Chondrocyte (in vitro differentiated cells): ENCODE measurements at places on chromosomes 3 and 15. TPM values are rescaled to one million over a fixed set of nuclear protein-coding genes. Genes with fewer than 3 reads are reported as not detected.

GRCh38 chr3:161640181-161640580, 143.6 kb downstream of the OTOL1 start:
- DNase-seq = no peak

AGBL1 gene
- total RNA-seq = not detected in 3 replicates

DNA sequence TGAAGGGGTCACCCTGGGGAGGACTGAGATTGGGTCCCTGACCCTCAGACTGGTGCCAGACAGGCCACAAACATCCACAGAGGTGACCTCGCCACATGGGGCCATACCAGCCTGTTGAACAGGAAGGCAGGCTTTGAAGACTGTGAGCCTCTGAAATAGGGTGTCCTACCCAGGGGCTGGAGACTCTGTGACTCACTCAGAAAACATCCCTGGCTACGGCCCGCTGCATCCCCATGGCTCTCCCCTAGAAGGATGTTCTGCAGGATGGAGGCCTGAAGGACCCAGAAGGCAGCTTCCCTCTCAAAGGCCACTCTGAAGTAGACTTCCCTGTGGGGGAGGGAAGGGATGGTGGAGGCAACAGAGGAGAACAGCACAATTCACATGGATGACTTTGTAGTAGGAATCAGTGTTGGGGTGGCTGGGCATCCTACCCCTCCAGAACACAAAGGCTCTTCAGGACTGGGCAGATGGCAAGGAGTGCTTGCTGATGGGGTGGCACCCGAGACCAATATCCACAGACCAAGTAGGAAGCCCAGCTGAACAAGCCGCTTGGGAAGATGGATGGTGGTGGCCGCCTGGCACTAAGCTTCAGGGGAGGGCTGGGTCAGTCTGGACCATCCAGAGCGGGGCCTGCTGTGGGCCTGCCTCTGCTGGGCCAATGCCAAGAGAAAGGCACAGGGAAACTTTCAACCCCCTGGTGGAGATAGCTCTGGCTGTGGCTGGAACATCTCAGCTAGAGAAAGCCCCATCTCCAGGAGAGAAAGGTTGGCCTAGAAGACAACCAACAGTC, 37.6 kb upstream of the DUSP7 start:
- peak; percentile 60 for DNase-seq

DNA sequence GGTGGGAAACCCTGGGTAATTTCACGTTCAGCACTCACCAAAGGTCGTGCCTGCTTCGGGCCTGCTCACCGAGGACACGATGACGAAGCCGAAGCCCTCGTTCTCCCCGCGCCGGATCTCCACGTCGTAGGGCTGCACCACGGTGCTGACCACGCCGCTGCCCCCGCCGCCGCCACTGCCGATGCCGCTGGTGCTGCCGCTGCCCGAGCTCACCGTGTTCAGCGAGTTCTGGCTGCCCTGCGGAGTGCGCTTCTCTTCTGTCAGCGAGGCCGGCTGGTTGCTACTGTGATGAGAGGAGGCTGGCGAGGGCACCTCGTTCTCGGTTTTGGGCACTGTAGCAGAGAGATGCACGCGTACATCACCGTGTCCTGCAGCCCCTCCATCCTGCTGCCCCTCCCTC, 659.5 kb downstream of the MAGI1 start:
- peak; percentile 91 for DNase-seq

ARL14 gene
- not detected in 3 replicates for total RNA-seq

- DNase-seq = no peak
Measured at GRCh38 chr3:8856721-8857120, 87.3 kb upstream of the OXTR start.

DNA sequence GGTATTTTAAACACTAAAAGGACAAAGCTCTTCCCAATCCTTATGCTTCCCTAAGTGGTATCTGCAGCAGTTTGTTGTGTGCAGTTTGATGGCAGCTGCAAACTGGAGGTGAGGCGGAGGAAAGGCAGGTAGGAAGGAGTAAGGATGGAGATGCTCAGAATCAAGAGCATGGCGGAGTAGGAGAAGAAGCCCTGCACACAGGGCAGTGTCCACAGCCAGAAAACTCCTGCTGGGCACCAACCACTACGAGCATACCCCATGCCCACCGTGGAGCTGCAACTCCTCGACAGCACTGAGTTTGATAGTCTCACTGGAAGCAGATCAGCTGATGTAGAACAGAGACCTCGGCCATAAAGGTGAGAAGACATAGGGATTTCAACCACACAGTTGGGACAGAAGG, 30.3 kb upstream of the ESYT3 start:
- DNase-seq = no peak

DNA sequence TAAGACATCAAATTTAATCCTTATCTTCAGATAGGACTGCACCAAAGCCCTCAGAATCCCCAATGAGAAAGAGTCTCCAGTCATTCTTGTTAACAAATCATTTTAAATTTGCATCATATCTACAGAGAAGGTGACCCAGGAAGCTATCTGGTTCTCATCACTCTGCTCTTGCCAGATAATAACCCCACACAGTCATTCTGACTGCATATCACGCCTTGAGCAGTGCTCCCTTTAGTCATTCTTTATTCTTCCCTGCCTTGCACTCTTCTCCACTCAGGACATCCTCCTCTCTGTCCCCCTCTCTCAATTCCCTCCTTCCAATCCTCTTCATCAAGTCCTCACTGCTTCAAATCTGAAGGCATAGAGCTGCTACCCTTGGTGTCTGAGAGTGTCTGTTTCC, 83.7 kb upstream of the COL6A6 start:
- DNase-seq = no peak

DNA sequence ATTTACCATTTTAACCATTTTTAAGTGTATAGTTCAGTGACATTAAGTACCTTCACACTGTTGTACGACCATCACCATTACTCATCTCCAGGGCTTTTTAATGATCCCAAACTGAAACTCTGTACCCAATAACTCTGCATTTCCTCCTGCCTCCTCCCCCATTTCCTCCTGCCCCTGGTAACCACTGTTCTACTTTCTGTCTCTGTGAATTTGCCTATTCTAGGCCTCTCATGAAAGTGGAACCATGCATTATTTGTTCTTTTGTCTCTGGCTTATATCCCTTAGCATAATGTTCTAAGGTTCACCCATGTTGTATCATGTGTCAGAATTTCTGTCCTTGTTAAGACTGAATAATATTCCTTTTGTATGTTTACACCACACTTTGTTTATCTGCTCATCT, 154.2 kb downstream of the MECOM start:
- DNase-seq = no peak

COL6A5 gene
- total RNA-seq = not detected in 3 replicates

DNA sequence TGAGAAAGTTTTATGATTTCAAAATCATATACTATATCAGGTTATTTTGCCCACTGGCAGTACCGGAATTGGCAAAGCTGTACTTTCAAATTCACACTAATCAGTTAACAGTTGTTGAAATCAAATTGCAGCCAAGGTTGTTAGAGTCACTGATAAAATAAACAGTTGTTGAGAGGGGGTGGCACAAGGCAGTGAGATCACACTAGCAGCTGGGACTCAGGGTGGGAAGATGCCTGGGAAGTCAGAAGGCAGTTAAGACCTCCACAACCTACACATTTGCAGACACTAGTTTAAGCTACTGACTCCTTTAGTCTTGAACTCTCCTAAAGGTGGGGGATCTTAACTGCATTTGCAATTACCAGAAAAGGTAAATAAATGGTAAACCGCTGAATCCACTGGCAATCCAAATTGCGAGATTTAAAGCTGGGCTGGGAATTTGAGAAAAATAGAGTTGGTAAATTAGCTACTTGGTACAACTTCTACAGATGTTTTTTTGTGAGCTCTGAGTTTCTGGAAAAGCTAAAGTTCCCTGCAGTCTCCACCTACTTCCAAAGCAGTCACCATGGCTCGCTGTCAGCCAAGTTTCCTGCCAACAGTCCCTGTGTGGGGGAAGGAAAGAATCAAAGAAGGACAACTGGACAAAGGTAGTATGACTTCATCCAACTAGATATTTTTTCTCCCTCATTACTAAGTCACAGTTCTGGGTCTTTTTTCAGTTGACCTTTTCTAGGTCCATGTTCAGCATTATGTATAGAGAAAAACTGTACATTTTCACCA, 105.7 kb downstream of the ZNF385D start:
- DNase-seq = no peak

- DNase-seq = no peak
Measured at GRCh38 chr3:140501061-140501769, 176.6 kb upstream of the TRIM42 start.

GRCh38 chr3:128336337-128337156, 130.1 kb downstream of the DNAJB8 start:
- DNase-seq = peak; percentile 56

DNA sequence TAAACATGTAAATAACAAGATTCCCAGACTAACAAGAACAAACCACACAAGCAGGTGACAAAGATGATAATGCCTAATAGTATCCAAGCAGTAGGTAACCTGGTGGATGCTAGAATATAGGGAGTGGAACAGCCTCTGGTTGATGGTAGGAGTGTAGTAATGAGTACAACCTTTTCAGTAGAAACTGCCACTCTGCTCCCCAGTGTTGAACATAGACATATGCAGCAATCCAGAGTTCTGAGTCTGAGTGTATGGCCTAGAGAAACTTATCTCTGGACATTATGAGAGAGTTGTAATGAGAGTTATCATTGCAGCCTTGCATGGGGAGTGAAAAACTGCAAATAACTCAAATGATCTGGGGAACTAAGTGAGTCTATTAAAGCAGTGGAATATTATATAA, 76.1 kb upstream of the ACAD9 start:
- no peak for DNase-seq

- DNase-seq = no peak
Measured at GRCh38 chr3:67599821-67600220, 54.6 kb downstream of the SUCLG2 start.

DNA sequence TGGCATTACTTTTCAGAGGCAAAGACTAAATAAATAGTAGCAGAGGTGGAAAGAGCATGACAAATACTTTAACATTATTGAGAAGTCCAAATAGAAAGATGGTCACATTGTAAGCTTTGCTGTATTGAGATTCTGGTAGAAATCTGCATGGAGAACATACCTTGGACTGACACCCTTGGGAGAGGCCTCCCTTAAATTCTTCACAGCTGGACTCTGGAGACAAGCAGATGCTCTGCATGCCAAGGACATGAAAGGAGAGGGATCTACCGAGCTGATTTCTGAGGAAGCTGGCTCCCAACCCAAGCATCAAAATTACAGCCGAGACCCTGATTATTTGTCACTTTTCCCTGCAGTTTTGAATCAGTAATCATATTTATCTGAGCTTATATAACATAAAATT, 212.5 kb upstream of the COL8A1 start:
- no peak for DNase-seq

GRCh38 chr3:160478338-160478737, 28.8 kb upstream of the TRIM59 start:
- DNase-seq = no peak

TLE3 gene
- total RNA-seq = 36.9 to 53.4 TPM (median 51.3 TPM) in 3 replicates

- no peak for DNase-seq
Measured at GRCh38 chr15:40307421-40308211, at the start of gene PLCB2. PLCB2 (minus strand) TSS chr15:40307935; CDS start chr15:40307672, 263 bp downstream.

PLIN1 gene
- total RNA-seq = 0.17 to 0.44 TPM in 2 of 3 replicates, not detected in the other

TMC3 gene
- not detected in 3 replicates for total RNA-seq

CSTA gene
- not detected in 3 replicates for total RNA-seq

DNA sequence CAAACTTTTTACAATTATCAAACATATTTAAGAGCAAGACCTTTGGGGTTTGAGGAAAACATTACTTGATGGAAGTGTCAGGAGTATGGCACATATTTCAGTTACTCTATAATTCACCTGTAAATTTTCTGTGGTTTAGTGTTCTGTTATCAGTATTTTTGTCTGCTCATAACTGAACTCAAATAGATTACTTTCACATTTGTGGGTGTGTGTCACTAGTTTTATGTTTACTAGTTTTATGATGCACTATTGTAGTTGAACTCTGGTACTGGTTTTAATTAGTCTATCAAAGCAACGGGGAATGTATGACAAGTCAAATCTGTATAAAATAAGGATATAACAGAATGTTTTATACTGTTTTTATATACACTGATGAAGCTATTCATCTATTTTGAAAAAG, 27.2 kb downstream of the OXSM start:
- DNase-seq = no peak

GLDN gene
- 0.29 to 0.41 TPM (median 0.35 TPM) in 3 replicates for total RNA-seq

GRCh38 chr3:20246662-20247061, 60.7 kb upstream of the SGO1 start:
- no peak for DNase-seq

DNA sequence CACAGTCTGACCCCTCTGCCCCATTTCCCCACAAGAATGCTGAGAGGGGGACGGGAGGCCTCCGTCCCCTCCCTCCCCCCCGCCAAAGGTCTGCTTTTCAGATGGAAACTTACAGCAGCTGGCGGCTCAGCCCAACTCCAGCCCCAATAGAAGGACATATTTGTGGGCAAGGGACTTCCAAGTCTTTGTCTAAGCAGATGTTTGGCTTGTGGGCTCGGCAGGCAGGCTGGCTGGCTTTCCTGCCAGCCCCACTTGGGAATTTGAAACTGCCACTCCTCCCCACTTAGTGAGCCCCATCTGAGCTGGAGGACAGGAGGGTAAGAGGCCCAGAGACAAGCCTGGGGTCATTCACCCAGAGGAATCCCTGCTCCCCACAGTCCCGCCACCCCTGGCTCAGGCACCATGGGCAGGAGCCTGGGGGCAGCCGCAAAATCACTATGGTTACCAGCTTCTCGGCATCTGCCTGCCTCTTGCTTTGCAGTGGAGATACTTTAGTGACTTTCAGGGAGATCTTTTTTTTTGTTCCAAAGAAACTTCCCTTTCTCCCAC, 53.6 kb downstream of the LMCD1 start:
- no peak for DNase-seq

DNA sequence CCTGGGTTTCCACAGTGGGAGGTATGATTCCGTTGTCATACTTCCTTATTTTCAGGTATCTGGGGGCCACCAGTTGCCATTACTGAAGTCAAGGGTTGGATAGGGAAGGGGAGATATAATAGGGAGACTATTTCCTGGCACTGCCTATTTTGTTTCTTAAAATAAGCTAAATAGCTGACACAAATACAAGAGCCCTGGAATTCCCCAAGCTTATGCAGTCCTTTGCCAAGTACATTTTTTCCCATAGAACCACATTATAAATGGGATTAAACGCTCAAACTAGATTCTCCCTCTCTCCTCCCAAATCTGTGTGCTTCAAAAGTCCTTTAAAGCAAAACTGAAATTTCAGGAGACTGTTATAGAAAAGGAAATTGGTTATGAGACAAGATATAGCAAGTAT, 68.7 kb downstream of the AP4E1 start:
- no peak for DNase-seq

CCR9 gene
- total RNA-seq = not detected in 3 replicates

- no peak for DNase-seq
Measured at GRCh38 chr3:134179508-134179907, 71.2 kb downstream of the RYK start.

FHIT gene
- 2.5 to 3.8 TPM (median 3.4 TPM) in 3 replicates for total RNA-seq
